ENCODE measurements at places on chromosomes 16 and 17. TPM values are rescaled to one million over a fixed set of nuclear protein-coding genes. Genes with fewer than 3 reads are reported as not detected.

RCVRN gene
- total RNA-seq = not detected

CD79B gene
- 0.17 TPM for total RNA-seq

CSH2 gene
- not detected for total RNA-seq

ZDHHC1 gene
- total RNA-seq = 5.5 TPM

MYCBPAP gene
- 0.49 TPM for total RNA-seq

ALDH3A1 gene
- 1,194 TPM for total RNA-seq

ZNF750 gene
- total RNA-seq = not detected

PITPNM3 gene
- 1.5 TPM for total RNA-seq

EPOP gene
- 10.8 TPM for total RNA-seq

BAIAP3 gene
- total RNA-seq = 1.1 TPM

MT4 gene
- not detected for total RNA-seq

KRTAP3-1 gene
- total RNA-seq = not detected

ST6GALNAC2 gene
- total RNA-seq = 0.51 TPM

PDILT gene
- total RNA-seq = not detected

KCNH4 gene
- 0.29 TPM for total RNA-seq

TOM1L2 gene
- 25.4 TPM for total RNA-seq

TEN1 gene
- 22.4 TPM for total RNA-seq

GPR179 gene
- 0.03 TPM for total RNA-seq

CCL11 gene
- not detected for total RNA-seq

GNGT2 gene
- total RNA-seq = 0.72 TPM

LDHD gene
- 0.71 TPM for total RNA-seq

AARS1 gene
- 79.7 TPM for total RNA-seq

C17orf78 gene
- total RNA-seq = not detected

FZD2 gene
- total RNA-seq = 26.1 TPM

PIRT gene
- total RNA-seq = not detected

ATP2C2 gene
- total RNA-seq = 0.09 TPM

TMC8 gene
- 0.18 TPM for total RNA-seq

IGF2BP1 gene
- 95.2 TPM for total RNA-seq

CDYL2 gene
- 0.69 TPM for total RNA-seq

GPR142 gene
- total RNA-seq = not detected

LGALS9 gene
- 1.2 TPM for total RNA-seq

MAPK8IP3 gene
- total RNA-seq = 25.5 TPM

BCO1 gene
- 1.2 TPM for total RNA-seq

TBC1D3K gene
- not detected for total RNA-seq

MYH1 gene
- not detected for total RNA-seq

OR4D1 gene
- 0.02 TPM for total RNA-seq

WNT9B gene
- total RNA-seq = not detected

ARL5C gene
- total RNA-seq = not detected

CD300H gene
- 0.17 TPM for total RNA-seq

C16orf74 gene
- total RNA-seq = 11.6 TPM

CACNB1 gene
- 4.1 TPM for total RNA-seq

KRTAP9-2 gene
- not detected for total RNA-seq

PLA2G10 gene
- total RNA-seq = 0.37 TPM

VTN gene
- 20.2 TPM for total RNA-seq

PDPK1 gene
- 20.9 TPM for total RNA-seq

HEXD gene
- total RNA-seq = 10.1 TPM

CHST6 gene
- 0.17 TPM for total RNA-seq

KRTAP16-1 gene
- not detected for total RNA-seq

OR1A1 gene
- total RNA-seq = not detected

TBC1D3C gene
- not detected for total RNA-seq

KREMEN2 gene
- 1.9 TPM for total RNA-seq

KRTAP1-1 gene
- not detected for total RNA-seq
